T-cell (primary cell): ENCODE measurements at places on chromosomes 3 and 15.

DNA sequence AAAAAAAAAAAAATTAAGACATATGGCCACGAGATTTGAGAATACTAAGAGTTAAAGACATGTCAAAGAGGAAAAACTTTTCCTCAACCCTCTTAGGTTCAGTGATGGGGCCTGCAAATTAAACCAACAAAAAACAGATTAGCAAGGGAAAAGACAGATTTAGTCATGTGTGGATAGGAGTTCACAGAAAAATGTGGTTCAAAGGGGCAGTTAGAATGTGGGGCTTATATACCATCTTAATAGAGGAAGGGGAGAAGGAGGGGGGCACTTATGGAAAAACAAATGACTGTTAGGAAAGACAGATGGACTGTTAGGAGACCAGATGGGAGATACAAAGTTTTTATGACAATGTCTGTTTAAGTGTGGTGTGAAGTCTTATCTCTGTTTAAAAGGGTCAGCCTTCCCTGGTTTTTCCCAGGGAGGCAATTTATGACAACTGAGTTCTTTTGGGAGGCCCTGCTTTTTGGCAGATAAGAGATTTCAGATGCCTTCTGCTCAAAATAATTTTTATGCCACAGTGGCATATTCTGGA is 68.7 kb upstream of the FURIN start:
- H3K36me3 ChIP-seq: peaks cover 2% of the 10 kb centered on the region
- H3K27ac ChIP-seq: no peak overlapping the region
- no peaks in the 10 kb centered on the region for H3K4me1 ChIP-seq

GRCh38 chr3:184066211-184066610 is 13.4 kb downstream of the HTR3C start:
- no peak overlapping the region for H3K4me3 ChIP-seq
- H3K27me3 ChIP-seq: peaks cover 5% of the 10 kb centered on the region
- no peaks in the 10 kb centered on the region for H3K4me1 ChIP-seq
- no peak for DNase-seq

DNA sequence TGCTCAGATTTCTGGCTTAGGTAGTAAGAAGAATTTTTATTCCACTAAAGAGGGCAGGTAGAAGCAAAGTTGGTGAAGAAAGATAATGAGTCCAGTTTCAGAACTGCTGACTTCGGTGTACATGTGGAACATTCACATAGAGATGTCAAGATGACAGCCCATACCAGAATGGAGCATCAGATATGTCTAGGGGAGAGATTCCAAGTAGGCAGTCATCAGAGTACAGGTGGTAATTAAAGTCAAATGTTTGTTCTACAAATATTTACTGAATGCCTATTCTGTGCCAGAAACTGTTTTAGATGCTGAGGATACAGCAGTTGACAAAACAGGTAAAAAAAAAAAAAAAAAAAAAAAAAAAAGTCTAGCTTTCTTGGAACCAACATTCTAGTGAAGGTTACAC is 81.9 kb downstream of the FGF12 start:
- no peaks in the 10 kb centered on the region for H3K36me3 ChIP-seq
- no peaks in the 10 kb centered on the region for H3K4me1 ChIP-seq

DNA sequence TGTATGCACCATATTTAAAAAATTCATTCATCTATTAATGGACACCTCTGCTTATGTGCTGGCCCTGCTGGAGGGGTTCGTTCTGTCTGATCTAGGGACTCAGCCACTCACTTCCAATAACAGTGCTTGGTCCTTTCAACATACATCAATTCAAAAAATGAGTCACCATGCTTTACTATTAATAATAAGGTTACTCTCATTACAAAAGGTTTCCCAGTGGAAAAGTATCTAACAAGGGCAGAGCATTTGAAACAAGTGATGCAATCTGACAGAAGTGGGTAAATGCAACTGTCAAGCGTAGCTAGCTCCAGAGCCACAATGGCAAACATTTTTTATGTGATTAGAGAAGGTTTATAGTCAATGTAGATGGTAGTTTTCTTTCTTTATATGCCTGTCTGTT is 67.9 kb upstream of the TNIK start:
- DNase-seq: no peak
- no peaks in the 10 kb centered on the region for H3K36me3 ChIP-seq

GRCh38 chr3:36842275-36842674 is 77.9 kb upstream of the DCLK3 start:
- no peak overlapping the region for H3K4me3 ChIP-seq
- H3K27me3 ChIP-seq: no peaks in the 10 kb centered on the region
- no peak for DNase-seq
- H3K36me3 ChIP-seq: peaks cover 8% of the 10 kb centered on the region
- no peak overlapping the region for H3K27ac ChIP-seq
- H3K4me1 ChIP-seq: peaks cover 6% of the 10 kb centered on the region

- no peaks in the 10 kb centered on the region for H3K4me1 ChIP-seq
- no peak overlapping the region for H3K27ac ChIP-seq
- no peak overlapping the region for H3K4me3 ChIP-seq
These were observed 332.4 kb downstream of the MAGI1 start for GRCh38 chr3:65706301-65706700.

DNA sequence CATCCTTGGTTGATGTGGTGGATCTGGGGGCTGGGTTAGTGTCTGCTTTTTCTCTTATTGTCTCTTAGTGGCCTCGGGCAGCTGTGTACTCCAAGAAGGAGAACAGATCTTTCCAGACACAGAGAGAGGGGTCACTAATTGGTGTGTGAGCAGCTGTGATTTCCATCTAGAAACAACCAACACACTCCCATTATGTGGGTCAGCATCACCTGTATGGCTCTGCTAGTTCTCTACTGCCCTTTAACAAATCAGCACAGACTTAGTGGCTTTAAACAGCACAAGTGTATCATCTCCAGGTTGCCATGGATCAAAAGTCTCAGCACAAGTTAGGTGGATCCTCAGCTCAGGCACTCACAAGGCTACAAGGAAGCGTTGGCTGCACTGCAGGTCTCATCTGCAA is 156.8 kb downstream of the LRTM1 start:
- H3K4me3 ChIP-seq: no peak overlapping the region
- no peak for DNase-seq
- no peaks in the 10 kb centered on the region for H3K36me3 ChIP-seq
- no peaks in the 10 kb centered on the region for H3K4me1 ChIP-seq
- H3K27ac ChIP-seq: no peak overlapping the region

DNA sequence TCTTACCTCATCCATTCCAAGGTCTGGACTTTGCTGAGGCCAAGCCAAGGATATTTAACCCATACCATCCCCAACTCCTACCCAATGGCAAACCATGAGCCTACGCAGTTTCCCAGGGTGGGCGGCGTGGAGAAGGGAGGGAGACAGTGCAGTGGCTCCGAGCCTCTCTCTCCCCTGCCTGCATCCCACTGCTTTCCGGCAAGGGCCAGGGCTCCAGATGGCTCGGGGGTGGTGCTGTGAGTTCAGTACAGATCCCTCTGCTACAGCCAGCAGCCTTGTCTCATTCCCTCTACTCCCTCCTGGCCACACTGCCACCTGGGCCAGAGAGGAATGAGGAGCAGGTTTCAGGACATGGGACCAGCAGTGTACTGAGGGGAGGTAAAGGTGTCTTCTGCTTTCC is 44.3 kb upstream of the APEH start:
- DNase-seq: no peak
- H3K27me3 ChIP-seq: no peaks in the 10 kb centered on the region
- no peak overlapping the region for H3K27ac ChIP-seq
- H3K36me3 ChIP-seq: no peaks in the 10 kb centered on the region
- no peak overlapping the region for H3K4me3 ChIP-seq

GRCh38 chr3:13874891-13875290 is 5.0 kb downstream of the WNT7A start:
- peaks cover 7% of the 10 kb centered on the region for H3K4me1 ChIP-seq
- DNase-seq: no peak
- no peak overlapping the region for H3K4me3 ChIP-seq
- H3K36me3 ChIP-seq: no peaks in the 10 kb centered on the region
- peaks cover 10% of the 10 kb centered on the region for H3K27me3 ChIP-seq

GRCh38 chr3:72282918-72283317 is 498.0 kb upstream of the PROK2 start:
- no peak for DNase-seq
- H3K27ac ChIP-seq: no peak overlapping the region
- no peak overlapping the region for H3K4me3 ChIP-seq
- H3K27me3 ChIP-seq: no peaks in the 10 kb centered on the region

GRCh38 chr3:128269006-128269775 is 115.9 kb downstream of the EEFSEC start:
- H3K4me1 ChIP-seq: no peaks in the 10 kb centered on the region
- DNase-seq: no peak
- H3K36me3 ChIP-seq: peaks cover 45% of the 10 kb centered on the region

- no peaks in the 10 kb centered on the region for H3K36me3 ChIP-seq
- H3K4me3 ChIP-seq: no peak overlapping the region
These were observed 27.2 kb upstream of the EDEM1 start for GRCh38 chr3:5160321-5160720.

- peaks cover 3% of the 10 kb centered on the region for H3K36me3 ChIP-seq
- H3K27me3 ChIP-seq: no peaks in the 10 kb centered on the region
- H3K4me1 ChIP-seq: peaks cover 36% of the 10 kb centered on the region
- H3K4me3 ChIP-seq: no peak overlapping the region
These were observed 2.6 kb downstream of the MAP2K1 start for GRCh38 chr15:66389098-66389858.

DNA sequence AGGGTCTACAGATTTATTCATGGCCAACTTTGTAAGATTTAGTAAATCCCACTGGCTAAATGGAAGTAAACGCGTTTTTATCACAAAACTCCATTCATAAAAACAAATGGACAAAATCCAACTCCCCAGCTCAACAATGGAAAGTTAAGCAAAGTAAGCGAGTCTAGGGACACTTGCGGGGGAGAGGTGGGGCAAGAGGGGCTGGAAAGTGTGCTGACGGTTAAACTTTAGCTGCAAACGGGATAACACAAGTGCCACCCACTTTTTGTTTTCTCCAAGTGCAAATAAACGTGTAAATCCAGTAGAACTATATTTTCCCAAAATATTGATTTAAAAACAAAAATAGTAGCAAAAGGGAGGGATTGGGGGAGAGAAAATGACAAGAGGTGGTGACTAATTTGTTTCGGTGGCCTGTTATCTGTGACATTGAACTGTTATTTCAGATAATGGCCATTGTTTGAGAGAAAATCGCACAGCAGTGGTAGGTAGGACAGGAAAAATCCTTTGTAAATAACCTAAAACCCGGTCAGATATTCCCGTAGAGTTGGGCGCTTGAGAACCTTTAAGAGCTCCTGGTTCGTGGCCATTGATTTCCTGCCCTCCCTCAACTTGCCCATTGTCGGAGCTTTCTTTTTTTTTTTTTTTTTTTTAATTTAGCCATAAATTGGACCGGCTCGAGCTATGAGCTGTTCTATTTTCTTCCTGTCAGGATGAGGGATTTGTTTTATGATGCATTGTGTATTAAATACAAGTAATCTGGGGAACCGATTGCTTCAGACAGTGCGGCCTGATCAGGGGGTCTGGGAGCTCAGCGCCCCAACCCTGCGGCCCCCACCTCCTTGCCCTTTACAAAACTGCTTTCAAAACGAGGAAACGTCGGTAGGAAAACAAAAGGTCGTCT is 514.8 kb downstream of the MECOM start:
- no peaks in the 10 kb centered on the region for H3K36me3 ChIP-seq
- H3K4me1 ChIP-seq: peaks cover 24% of the 10 kb centered on the region
- DNase-seq: no peak
- H3K27me3 ChIP-seq: peaks cover 8% of the 10 kb centered on the region
- H3K4me3 ChIP-seq: no peak overlapping the region

GRCh38 chr3:121913305-121913990 is 19.2 kb downstream of the SLC15A2 start:
- H3K36me3 ChIP-seq: no peaks in the 10 kb centered on the region
- H3K27me3 ChIP-seq: no peaks in the 10 kb centered on the region
- no peak overlapping the region for H3K4me3 ChIP-seq
- DNase-seq: no peak
- H3K27ac ChIP-seq: no peak overlapping the region
- no peaks in the 10 kb centered on the region for H3K4me1 ChIP-seq

DNA sequence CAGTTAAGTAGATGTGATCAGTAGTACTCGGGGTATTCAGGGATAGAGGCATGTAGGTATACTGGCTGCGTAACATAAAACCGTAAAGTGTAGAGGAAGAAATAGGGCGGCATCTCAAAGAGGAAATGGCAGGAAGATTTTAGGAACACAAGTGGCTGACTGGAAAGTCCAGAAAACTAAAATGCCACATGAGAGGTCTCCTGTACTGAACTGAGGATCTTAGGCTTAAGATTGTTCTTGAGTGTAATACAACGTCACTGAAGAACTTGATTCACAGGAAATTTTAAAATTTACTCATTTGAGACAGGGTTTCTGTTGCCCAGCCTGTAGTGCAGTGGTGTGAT is 2.3 kb upstream of the LMLN start:
- peaks cover 55% of the 10 kb centered on the region for H3K36me3 ChIP-seq
- H3K4me3 ChIP-seq: no peak overlapping the region
- DNase-seq: no peak
- peak overlapping the region; percentile 6 for H3K27ac ChIP-seq
- H3K4me1 ChIP-seq: peaks cover 53% of the 10 kb centered on the region

DNA sequence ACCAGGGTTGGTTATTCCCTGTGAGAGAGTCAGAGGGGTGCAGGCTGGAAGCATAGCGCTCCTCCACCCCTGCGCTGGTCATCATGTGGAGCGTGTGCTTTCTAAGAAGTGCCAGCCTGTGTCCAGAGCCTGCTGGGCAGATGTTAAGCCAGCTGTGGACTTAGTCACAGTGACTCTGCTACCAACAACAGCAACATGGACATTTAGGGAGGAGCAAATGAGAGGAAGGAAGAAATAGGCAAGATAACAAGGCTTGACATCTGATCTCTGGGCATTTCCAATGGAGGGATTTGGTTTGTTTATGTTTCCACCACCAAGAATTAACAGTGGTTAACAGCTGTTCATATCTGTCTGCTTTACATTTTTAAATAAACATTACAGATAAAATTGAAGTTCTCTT is 36.4 kb upstream of the MYZAP start:
- DNase-seq: no peak
- H3K27ac ChIP-seq: no peak overlapping the region

GRCh38 chr15:42744195-42744594 is 7.3 kb upstream of the CDAN1 start:
- peaks cover 14% of the 10 kb centered on the region for H3K36me3 ChIP-seq
- H3K27ac ChIP-seq: no peak overlapping the region
- no peaks in the 10 kb centered on the region for H3K4me1 ChIP-seq
- DNase-seq: no peak
